Naive thymus-derived CD8-positive, alpha-beta T cell (primary cell): ENCODE measurements at places on chromosomes 7 and 10. TPM values are rescaled to one million over a fixed set of nuclear protein-coding genes. Genes with fewer than 3 reads are reported as not detected.
A peak's percentile ranks its signal among the peaks of the same experiment; 100 is the strongest.

- peaks cover 5% of the 10 kb centered on the region for H3K27me3 ChIP-seq
- H3K36me3 ChIP-seq, result no peaks in the 10 kb centered on the region
- no peaks in the 10 kb centered on the region for H3K4me1 ChIP-seq
- H3K4me3 ChIP-seq, result no peak overlapping the region
These were observed 51.0 kb downstream of the ARL5B start for GRCh38 chr10:18710201-18710653.

- H3K27me3 ChIP-seq, result peaks cover 4% of the 10 kb centered on the region
- H3K27ac ChIP-seq, result no peak overlapping the region
- no peaks in the 10 kb centered on the region for H3K36me3 ChIP-seq
These were observed 187.9 kb upstream of the IMMP2L start for GRCh38 chr7:111750228-111750627.

- no peak overlapping the region for H3K27ac ChIP-seq
- no peaks in the 10 kb centered on the region for H3K4me1 ChIP-seq
- peaks cover 32% of the 10 kb centered on the region for H3K27me3 ChIP-seq
- no peak for DNase-seq
- H3K4me3 ChIP-seq, result no peak overlapping the region
These were observed 38.8 kb upstream of the SHH start for GRCh38 chr7:155850766-155851678.

DNA sequence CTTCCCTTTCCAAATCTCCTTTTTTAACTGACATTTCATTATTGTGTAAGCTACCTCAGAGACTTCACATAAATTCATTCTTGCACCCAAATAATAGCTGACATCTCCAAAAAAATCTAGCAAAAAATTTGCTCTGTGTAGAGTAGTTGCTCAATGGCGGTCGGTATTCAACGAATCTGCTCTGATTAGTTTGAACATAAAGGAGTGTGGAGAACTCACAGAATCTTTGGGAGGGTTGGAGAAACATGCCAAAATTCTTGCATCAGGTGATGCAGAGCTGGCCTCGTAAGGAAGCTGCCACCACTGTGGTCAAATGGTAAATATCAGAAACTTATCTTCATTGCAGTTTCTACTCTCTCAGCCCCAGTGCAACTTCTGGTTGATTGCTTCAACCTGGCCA lies 201.2 kb upstream of the MDFIC start:
- H3K27me3 ChIP-seq, result peaks cover 3% of the 10 kb centered on the region
- no peak for DNase-seq
- no peaks in the 10 kb centered on the region for H3K36me3 ChIP-seq
- no peak overlapping the region for H3K27ac ChIP-seq
- H3K4me1 ChIP-seq, result no peaks in the 10 kb centered on the region
- H3K4me3 ChIP-seq, result no peak overlapping the region

The CPN1 gene
- not detected for total RNA-seq

DNA sequence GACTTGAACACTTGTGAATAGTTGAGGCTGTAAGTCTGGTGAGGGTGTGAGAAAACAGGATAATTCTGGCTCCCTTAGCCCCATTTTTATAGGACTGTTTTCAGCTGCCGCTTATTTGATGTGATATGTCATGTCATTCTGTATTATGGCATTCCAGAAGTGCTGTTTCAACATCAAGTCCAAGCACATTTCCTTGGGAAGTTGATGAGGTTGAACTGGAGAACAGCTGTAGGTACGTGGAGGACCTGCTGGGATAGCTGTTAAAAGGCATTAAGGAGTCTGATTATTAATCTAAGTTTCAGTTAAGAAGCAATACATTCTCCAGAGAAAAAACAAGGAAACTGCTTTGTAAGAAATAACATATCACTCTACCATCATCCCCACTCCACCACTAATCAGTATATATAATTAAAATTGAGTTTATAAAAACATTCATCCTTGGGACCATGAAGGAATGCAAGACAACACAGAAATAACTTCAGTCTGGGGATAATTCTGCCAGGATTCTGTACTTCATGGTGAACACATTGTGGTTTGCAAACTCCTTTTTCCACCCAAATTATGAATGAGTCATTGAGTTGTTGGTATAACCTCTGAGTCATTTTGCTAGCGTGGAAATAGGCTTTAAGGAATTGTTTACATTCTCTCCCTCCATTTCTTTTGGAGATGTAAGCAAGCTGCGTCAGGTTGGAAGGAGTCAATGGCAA lies 39.9 kb upstream of the TMEM229A start:
- H3K27ac ChIP-seq, result no peak overlapping the region
- no peak overlapping the region for H3K4me3 ChIP-seq
- H3K36me3 ChIP-seq, result no peaks in the 10 kb centered on the region
- H3K27me3 ChIP-seq, result no peaks in the 10 kb centered on the region
- DNase-seq, result no peak

GRCh38 chr7:94957061-94957460 lies 49.7 kb downstream of the PPP1R9A start:
- no peak overlapping the region for H3K27ac ChIP-seq
- no peaks in the 10 kb centered on the region for H3K4me1 ChIP-seq
- H3K4me3 ChIP-seq, result no peak overlapping the region
- DNase-seq, result no peak
- H3K27me3 ChIP-seq, result no peaks in the 10 kb centered on the region

GRCh38 chr10:131021246-131021895 lies 290.1 kb downstream of the TCERG1L start:
- H3K36me3 ChIP-seq, result no peaks in the 10 kb centered on the region
- no peaks in the 10 kb centered on the region for H3K4me1 ChIP-seq
- no peaks in the 10 kb centered on the region for H3K27me3 ChIP-seq
- H3K4me3 ChIP-seq, result no peak overlapping the region
- DNase-seq, result no peak
- no peak overlapping the region for H3K27ac ChIP-seq

DNA sequence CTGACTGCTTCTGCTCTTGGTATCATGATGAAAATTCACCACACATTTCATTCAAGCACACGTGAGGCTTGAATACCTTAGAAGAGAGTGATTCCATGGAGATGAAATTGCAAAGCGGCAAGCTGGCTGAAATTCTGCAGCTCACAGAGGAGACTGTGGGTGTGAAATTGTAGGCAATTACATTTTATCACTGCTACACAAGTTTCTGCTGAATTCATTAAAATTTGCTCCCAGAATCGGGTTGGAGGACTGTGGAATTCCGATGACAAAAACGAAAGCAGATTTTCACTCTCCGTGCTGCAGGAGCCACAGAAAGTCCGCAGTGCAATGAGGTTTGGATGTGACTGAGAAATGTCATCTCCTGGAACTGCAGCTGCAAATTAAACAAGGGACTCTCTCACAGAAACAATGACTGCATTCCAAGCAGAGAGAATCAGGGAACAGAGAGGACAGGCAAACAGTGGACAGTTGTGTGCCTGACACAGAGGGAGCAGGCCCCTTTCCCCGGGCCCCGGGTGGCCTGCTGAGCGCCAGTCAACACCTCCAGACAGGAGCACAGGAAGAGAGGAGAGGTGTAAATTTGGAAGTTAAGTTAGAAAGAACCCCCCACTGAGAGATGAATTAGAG lies 109.1 kb downstream of the C10orf90 start:
- H3K4me3 ChIP-seq, result no peak overlapping the region
- H3K4me1 ChIP-seq, result no peaks in the 10 kb centered on the region
- no peak overlapping the region for H3K27ac ChIP-seq
- peaks cover 8% of the 10 kb centered on the region for H3K27me3 ChIP-seq

DNA sequence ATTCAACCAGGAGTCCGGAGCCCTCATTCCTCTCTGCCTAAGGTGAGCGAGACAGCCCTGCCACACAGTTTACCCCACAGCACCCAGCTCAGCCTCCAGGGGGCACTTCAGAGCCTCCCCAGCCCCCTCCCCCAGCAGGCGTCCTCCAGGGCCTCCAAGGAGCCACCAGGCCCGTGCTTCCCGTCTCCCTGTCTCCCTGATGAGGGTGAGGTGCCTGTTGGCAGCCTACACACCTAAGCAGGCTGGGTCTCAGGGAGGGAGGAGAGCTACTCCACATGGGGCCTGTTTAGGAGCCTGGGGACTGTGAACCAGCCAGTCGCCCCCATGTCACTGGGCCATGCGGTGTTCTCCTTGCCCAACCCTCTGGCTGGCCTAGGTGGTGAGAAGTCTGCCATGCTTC lies 28.9 kb upstream of the TRIM8 start:
- no peak for DNase-seq
- H3K4me3 ChIP-seq, result no peak overlapping the region
- peak overlapping the region; percentile 73 for H3K27ac ChIP-seq
- H3K36me3 ChIP-seq, result peaks cover 25% of the 10 kb centered on the region

DNA sequence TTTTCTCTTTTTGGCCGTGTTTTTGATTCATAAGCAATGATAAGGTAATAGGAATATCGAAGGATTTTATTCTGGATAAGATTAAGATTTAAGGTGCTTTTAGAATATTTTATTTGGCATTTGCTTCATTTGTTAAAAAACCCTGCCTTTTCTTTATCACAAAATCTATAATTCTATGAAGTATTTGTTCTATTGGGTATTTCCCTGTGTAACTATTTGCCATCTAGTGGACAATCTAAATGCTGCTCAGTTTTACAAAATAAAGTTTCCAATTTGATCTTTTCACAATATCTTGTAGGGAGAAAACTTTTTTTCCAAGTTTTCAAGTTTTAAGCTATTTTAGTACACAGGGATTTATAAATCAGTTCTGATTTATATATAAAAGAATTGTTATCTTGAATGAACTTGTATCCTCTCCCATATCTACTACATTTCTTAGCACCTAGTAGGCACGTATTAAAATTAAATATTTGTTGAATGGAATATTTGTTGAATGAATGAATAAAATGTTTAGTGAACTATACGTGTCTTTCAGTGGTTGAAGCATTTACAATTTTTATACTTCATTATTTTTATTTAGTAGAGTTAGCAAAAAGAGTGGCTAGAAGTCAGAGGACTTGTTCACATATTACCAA lies 26.5 kb downstream of the ANKRD7 start:
- peaks cover 4% of the 10 kb centered on the region for H3K27me3 ChIP-seq
- H3K4me1 ChIP-seq, result no peaks in the 10 kb centered on the region
- no peak overlapping the region for H3K4me3 ChIP-seq
- no peak for DNase-seq

DNA sequence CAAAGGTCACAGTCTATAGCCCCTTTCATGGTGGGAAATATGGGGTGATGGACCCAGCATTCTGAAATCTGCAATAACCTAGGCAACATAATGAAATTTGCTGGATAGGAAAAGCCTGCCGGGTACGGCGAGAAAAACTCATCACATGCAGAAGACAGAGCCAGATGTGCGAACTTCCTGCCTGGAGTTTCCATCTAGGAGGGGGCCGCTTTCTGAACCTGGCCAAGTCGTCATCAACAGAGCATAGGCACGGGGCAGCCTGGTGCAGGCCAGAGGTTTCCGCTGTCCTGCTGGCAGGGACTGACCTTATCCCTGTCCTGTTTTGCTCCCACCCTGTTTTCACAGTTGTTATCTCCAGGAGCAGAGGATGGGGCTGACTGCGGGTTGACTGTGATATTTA lies 27.4 kb downstream of the CCDC3 start:
- H3K36me3 ChIP-seq, result no peaks in the 10 kb centered on the region
- no peak for DNase-seq
- H3K4me3 ChIP-seq, result no peak overlapping the region
- no peaks in the 10 kb centered on the region for H3K4me1 ChIP-seq
- no peak overlapping the region for H3K27ac ChIP-seq

The FOXI2 gene
- total RNA-seq, result not detected

GRCh38 chr7:25124465-25125136 lies 459 bp downstream of the CYCS start:
- H3K4me1 ChIP-seq, result peaks cover 23% of the 10 kb centered on the region
- H3K36me3 ChIP-seq, result peaks cover 47% of the 10 kb centered on the region
- H3K27ac ChIP-seq, result peak overlapping the region; percentile 99

The CLEC2L gene
- not detected for total RNA-seq

DNA sequence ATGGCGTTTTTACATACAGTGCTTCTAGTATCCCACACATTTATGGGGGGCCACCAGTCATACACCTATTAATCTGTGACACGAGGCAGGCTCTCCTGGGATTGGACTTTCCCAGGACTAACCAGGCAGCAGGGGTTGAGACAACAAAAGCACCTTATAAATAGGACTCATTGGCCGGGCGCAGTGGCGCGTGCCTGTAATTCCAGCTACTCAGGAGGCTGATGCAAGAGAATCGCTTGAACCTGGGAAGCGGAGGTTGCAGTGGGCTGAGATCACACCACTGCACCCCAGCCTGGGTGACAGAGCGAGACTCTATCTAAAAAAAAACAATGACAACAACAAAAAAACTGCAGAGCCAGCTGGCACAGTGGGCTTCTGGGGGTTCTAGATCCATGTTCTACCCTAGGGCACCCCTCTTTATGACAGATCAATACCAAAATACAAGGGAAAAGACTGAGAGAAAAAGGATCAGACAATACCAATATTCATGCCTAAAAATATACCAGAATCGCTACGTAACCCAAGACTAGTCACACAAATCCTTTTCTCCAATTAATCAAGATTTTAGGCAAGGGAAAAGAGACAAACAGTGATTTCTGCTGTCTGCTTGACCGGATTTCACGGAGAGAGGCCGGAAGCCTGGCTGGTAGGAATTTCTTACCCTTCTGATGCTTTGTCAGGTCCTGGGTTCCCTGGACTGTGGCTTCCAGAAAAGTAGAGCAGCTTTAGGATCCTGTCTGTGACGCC lies 98.4 kb upstream of the CCNY start:
- no peaks in the 10 kb centered on the region for H3K27me3 ChIP-seq
- H3K4me1 ChIP-seq, result no peaks in the 10 kb centered on the region
- no peak overlapping the region for H3K27ac ChIP-seq
- no peaks in the 10 kb centered on the region for H3K36me3 ChIP-seq

The AS3MT gene
- 1.8 TPM for total RNA-seq

GRCh38 chr7:25851332-25852210 lies 300.4 kb upstream of the NFE2L3 start:
- DNase-seq, result peak; percentile 62
- no peak overlapping the region for H3K27ac ChIP-seq
- peaks cover 7% of the 10 kb centered on the region for H3K36me3 ChIP-seq

The SLC18A3 gene
- not detected for total RNA-seq

DNA sequence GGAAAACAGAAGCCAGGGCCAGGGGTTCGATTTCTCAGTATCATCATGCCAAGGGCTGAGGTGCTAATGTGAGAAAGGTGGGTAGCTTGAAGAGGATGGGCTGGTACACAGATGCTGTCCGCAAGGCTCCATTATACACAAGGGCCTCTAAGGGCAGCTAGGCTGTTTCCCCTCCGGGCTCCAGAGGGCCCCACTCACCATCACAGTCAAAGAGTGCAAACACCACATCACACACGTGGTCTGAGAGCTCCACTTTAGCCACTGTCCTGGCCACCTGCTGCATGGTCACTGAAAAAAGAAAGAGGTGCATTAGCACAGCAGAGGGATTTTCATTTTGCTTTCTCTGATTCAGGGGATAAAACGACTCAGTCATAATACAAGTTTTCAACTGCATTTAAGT lies 20.9 kb upstream of the DNAJB12 start:
- DNase-seq, result no peak
- H3K4me3 ChIP-seq, result no peak overlapping the region
- H3K27me3 ChIP-seq, result no peaks in the 10 kb centered on the region
- H3K36me3 ChIP-seq, result peaks cover 4% of the 10 kb centered on the region

The HYAL4 gene
- not detected for total RNA-seq
